Lower lobe of right lung (tissue), 2 donors: ENCODE measurements at places on chromosomes 2 and 18. TPM values are rescaled to one million over a fixed set of nuclear protein-coding genes. Genes with fewer than 3 reads are reported as not detected.
A peak's percentile ranks its signal among the peaks of the same experiment; 100 is the strongest.

The BOLL gene
- not detected for total RNA-seq

DNA sequence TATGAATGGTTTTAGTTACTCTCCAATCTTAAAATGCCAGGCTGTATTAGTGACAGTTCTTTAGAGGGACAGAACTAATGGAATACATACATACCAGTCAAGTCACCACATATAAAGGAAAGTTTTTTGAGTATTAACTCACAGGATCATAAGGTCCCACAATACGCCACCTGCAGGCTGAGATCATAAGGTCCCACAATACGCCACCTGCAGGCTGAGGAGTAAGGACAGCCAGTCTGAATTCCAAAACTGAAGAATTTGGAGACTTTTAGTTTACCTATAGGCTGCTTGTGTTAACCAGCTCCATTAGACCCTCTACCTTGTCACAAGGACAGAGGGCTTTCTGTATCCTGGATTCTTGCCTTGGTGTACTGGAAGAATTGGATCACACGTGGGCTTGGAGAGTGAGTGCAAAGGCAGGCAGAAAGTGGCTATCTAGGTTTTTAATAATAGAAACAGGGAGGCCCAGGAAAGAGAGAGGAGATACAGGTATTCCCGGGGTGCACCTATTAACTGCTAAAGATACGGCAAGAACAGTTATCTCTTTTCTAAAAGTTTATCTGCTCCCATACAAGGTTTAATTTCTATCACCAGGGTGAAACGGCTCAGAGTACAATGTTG is 234.9 kb upstream of the CYRIA start:
- no peaks in the 10 kb centered on the region for H3K27me3 ChIP-seq
- no peak for DNase-seq
- H3K4me3 ChIP-seq: no peak overlapping the region
- H3K27ac ChIP-seq: no peak overlapping the region
- H3K4me1 ChIP-seq: no peaks in the 10 kb centered on the region
- no peaks in the 10 kb centered on the region for H3K36me3 ChIP-seq

- peak overlapping the region; percentile 81 for H3K27ac ChIP-seq
- H3K27me3 ChIP-seq: no peaks in the 10 kb centered on the region
- H3K4me3 ChIP-seq: peak overlapping the region; percentile 3
- H3K36me3 ChIP-seq: no peaks in the 10 kb centered on the region
- DNase-seq: no peak
Observed at GRCh38 chr2:42096869-42097591, 49.2 kb downstream of the PKDCC start.

GRCh38 chr2:67436221-67436620 is 39.1 kb downstream of the ETAA1 start:
- H3K36me3 ChIP-seq: no peaks in the 10 kb centered on the region
- DNase-seq: no peak
- no peak overlapping the region for H3K27ac ChIP-seq
- H3K4me1 ChIP-seq: no peaks in the 10 kb centered on the region
- H3K27me3 ChIP-seq: no peaks in the 10 kb centered on the region

- H3K27me3 ChIP-seq: no peaks in the 10 kb centered on the region
- no peak overlapping the region for H3K27ac ChIP-seq
- no peaks in the 10 kb centered on the region for H3K36me3 ChIP-seq
- no peak for DNase-seq
- H3K4me3 ChIP-seq: no peak overlapping the region
Observed at GRCh38 chr2:24638568-24638967, 147.5 kb downstream of the NCOA1 start.
